ENCODE measurements at places on chromosomes 3 and 15.

GRCh38 chr3:20353286-20353685 is 167.3 kb upstream of the SGO1 start:
- no peak for DNase-seq

GRCh38 chr15:69035205-69035917 is 20.9 kb downstream of the NOX5 start:
- no peak for DNase-seq

GRCh38 chr3:188491276-188491687 is 337.3 kb downstream of the LPP start:
- DNase-seq: no peak

DNA sequence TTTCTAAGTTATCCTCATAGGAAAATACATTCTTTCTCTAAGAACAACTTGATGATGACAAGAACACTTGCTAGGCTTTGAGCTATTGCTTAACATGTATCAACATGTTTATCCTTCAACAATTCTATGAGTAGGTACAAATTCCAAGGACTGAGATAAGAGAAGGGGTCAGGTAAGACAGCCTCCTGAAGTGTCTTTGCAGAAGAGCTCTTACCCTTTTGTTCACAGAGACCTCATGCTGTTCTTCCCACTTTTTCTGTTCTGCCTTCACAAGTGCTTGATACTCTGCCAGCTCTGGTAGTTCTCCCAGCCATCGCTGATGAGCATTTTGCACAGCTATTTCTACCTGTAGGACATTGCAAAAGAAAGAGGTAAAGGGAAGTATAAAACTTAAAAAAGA is 50.9 kb downstream of the CEP152 start:
- no peak for DNase-seq

DNA sequence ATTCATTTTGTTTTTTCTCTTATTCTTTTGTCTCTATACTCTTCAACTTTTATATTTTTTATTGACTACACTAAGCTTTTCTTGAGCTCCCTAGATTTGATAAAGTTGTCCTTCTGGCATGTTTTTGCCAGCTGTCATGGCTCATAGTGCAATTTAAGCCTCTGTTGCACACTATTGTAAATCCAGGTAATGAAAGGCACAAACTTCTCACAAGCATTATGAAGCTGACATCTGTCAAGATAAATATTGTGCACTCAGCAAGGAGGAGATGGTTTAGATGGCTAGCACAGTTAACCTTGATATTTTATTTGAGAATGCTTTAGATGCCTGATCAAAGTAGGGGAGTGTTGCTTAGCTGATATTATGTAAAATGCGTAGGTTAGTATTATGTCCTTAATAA is 1280.9 kb downstream of the NSUN3 start:
- no peak for DNase-seq

DNA sequence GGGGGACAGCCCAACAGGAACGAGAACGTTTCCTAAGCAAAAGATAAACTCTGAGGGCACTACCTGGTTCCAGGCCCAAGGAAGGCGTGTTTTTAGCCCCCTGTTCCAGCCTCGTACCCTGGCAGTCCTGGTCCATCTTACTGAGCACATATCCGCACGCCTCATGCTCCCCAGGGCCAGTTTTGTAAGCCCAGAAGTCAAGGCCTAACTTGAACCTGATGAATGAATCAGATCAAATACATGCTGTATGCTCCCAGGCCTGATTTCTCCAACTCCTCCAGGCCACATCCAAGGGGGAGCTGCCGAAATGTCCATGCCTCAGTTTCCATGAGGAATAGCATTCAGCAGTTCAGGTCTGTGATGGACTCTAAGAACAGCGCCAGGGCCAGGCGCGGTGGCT is 14.3 kb upstream of the DOCK3 start:
- DNase-seq: no peak

DNA sequence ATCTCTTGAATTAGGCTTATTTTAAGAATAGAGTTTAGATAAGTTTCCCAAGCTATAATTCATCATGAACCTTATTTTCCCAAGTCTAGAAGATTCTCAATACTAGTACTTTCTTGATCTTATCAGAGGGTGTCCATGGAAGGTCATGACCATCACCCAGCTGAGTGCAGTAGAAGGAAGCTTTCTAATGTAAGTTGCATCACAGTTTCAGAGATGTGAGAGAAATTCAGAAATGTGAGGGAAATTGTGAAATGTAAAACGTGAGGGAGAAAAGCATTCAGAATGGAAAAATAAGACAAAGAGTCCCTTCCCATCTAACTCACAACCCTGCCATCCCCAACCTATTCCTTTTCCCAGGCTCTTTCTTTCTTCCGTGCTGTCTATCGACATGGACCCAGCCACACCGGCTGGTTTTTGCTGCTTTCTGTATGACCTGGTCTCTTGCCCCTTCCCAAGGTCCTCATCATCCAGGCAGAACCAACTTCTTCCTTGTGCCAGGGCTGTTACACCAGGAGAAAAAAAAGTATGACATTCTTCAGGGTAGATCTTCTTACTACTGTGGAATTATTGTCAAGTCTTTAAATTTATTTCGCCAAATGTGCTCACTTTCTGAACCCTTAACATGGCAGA is 6.7 kb downstream of the CAPN3 start:
- no peak for DNase-seq

- DNase-seq: peak; percentile 66
Measured at GRCh38 chr3:16511681-16512434, 1.6 kb downstream of the RFTN1 start.
